Prostate gland (tissue), 2 donors: ENCODE measurements at places on chromosomes 7 and 10.
A peak's percentile ranks its signal among the peaks of the same experiment; 100 is the strongest.

- H3K36me3 ChIP-seq: no peaks in the 10 kb centered on the region
- DNase-seq: no peak
- H3K27me3 ChIP-seq: no peaks in the 10 kb centered on the region
- no peak overlapping the region for H3K4me3 ChIP-seq
- no peak overlapping the region for H3K27ac ChIP-seq
- no peaks in the 10 kb centered on the region for H3K4me1 ChIP-seq
These were observed 8.3 kb upstream of the COA1 start for GRCh38 chr7:43737467-43738127.

DNA sequence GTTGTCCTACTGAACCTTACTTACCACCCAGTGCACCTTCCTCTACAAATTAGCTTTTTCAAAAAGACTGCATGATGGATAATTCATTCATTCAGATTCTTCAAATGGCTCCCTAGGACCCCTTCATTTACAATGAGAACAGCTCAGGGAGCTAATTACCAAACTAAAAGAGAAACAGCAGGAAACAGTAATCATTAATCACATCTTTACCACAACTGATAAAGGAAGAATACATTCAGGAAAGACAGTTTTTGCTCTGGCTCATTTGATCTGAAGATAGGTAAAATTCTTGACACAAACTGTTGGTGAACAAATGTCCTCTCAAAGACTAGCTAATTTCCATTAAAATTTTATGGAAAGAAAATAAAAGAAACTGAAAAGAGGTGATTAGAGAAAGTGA lies 1652.7 kb upstream of the LRRTM3 start:
- H3K4me1 ChIP-seq: no peaks in the 10 kb centered on the region
- DNase-seq: no peak
- no peak overlapping the region for H3K4me3 ChIP-seq
- H3K36me3 ChIP-seq: no peaks in the 10 kb centered on the region
- no peaks in the 10 kb centered on the region for H3K27me3 ChIP-seq

DNA sequence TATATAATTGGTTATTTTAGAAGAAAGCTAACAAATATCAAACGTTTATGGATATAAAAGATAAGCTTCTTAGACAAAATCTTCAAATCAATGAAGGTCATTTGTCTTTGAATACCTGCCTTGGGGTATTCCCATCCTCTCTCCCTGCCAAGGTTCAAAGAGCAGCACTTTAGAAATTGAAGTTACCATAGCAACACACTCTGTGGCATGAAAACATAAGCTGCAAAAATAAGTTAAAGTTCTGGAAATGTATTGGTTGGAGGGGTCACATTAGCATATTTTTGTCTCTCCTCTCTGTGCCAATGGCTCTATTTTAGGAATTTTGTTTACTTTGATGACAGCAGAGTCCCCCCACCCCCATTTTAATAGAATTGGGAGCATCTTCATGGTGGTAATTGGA lies 12.0 kb downstream of the ECHDC3 start:
- no peak overlapping the region for H3K27ac ChIP-seq
- no peak for DNase-seq
- H3K27me3 ChIP-seq: no peaks in the 10 kb centered on the region
- H3K36me3 ChIP-seq: no peaks in the 10 kb centered on the region
- peaks cover 5% of the 10 kb centered on the region for H3K4me1 ChIP-seq

- no peak for DNase-seq
- no peaks in the 10 kb centered on the region for H3K4me1 ChIP-seq
- no peaks in the 10 kb centered on the region for H3K36me3 ChIP-seq
- no peak overlapping the region for H3K4me3 ChIP-seq
These were observed 500.8 kb upstream of the ANKRD30A start for GRCh38 chr10:36624551-36625100.

DNA sequence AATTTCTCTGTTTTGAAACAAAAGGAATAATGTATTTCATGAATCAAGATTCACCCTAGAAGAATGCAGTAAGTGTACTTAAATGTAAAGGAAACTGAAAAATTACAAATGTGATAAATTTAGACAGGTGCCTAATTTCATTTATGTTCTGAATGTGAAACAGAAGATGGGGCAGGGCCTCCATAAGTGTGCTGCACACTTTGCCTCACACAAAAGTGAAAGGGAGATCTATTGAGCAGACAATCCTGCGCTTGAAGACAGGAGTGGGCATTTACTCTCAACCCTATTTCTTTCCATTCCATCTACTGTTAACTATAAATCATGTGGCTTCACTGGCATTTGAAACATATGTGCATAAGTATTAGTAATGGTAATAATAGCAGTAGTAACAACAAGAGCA lies 36.2 kb downstream of the GNG11 start:
- no peak for DNase-seq
- H3K27me3 ChIP-seq: no peaks in the 10 kb centered on the region
- H3K27ac ChIP-seq: no peak overlapping the region
- no peaks in the 10 kb centered on the region for H3K36me3 ChIP-seq

DNA sequence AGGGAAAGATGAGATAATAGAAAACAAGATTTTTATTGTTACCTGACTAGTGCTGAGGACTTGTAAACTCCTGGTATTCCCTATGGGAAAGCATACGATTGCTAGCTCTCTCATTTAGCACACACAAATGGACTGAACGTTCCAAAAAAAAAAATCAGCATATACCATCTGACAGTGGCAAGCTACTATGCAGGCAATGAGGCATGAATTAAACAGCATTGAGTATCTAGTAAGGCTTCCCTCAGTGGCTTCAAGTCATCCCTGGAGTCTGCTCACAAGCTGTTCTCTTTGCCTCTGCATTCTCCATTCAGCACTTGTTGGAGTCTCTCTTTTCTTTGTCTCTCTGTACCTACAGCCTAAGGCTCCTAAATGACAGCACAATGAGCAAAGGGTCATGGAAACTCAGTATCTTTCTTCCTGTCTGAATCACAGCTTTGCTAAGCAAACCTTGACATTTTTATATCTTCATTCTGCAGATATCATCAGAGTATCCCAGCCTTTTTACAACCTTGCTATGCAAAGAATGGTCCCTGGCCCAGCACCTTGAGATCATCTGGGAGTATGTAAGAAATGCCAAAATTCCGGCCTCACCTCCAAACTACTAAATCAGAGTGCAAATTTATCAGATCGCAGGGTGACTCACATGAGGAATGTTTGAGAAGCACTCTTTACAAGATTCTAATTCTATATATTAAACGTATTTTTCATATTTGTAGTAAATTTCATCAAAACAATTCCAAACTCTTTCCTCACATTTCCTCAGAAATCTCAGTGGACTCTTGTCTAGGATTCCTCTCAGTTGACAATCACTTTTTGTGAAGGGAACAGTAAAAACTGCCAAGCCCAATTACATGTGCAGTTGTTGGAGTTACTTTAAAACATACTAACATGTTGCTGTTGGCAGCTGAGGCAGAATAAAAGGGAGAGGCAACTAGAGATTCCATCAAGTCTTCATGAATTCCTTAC lies 10.8 kb upstream of the LIPA start:
- H3K4me1 ChIP-seq: peaks cover 10% of the 10 kb centered on the region
- no peak overlapping the region for H3K27ac ChIP-seq
- peak; percentile 41 for DNase-seq
- H3K27me3 ChIP-seq: no peaks in the 10 kb centered on the region
- H3K36me3 ChIP-seq: no peaks in the 10 kb centered on the region
- no peak overlapping the region for H3K4me3 ChIP-seq

GRCh38 chr7:16926283-16926682 lies 44.5 kb upstream of the AGR3 start:
- H3K27ac ChIP-seq: no peak overlapping the region
- H3K4me3 ChIP-seq: no peak overlapping the region

DNA sequence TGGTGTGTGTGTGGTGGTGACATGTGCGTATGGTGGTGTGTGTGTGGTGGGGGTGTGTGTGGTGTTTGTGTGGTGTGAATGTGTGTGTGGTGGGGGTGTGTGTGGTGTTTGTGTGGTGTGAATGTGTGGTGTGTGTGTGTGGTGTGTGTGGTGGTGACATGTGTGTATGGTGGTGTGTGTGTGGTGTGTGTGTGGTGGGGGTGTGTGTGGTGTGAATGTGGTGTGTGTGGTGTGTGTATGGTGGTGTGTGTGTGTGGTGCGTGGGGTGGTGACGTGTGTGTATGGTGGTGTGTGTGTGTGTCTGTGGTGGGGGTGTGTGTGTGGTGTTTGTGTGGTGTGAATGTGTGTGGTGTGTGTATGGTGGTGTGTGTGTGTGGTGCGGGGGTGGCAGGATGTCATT lies 453.1 kb downstream of the DNAJB6 start:
- no peaks in the 10 kb centered on the region for H3K4me1 ChIP-seq
- H3K36me3 ChIP-seq: no peaks in the 10 kb centered on the region
- H3K4me3 ChIP-seq: no peak overlapping the region
- no peak for DNase-seq

DNA sequence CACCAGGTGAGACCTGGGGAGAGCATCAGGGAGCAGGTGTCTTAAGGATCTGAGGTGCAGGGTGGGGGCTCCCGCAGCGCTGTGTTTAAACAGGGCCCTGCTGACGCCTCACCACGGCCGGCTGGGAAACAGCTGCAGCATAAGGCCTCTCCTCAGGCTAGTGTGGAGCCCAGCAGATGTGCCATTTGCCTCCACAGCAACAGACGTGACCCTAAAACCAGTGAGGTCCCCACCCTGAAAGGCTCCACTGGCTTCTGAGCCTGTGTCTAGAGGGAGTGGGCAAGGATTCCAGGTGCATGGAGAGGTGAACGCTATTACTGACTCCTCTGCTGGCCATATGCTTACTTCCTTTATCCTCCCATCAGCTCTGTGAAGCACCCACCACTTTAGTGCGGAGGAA lies 47.8 kb downstream of the SYPL1 start:
- no peak for DNase-seq
- H3K36me3 ChIP-seq: no peaks in the 10 kb centered on the region
- H3K4me3 ChIP-seq: no peak overlapping the region
- peaks cover 11% of the 10 kb centered on the region for H3K4me1 ChIP-seq
- peak overlapping the region; percentile 61 for H3K27ac ChIP-seq
- H3K27me3 ChIP-seq: no peaks in the 10 kb centered on the region

DNA sequence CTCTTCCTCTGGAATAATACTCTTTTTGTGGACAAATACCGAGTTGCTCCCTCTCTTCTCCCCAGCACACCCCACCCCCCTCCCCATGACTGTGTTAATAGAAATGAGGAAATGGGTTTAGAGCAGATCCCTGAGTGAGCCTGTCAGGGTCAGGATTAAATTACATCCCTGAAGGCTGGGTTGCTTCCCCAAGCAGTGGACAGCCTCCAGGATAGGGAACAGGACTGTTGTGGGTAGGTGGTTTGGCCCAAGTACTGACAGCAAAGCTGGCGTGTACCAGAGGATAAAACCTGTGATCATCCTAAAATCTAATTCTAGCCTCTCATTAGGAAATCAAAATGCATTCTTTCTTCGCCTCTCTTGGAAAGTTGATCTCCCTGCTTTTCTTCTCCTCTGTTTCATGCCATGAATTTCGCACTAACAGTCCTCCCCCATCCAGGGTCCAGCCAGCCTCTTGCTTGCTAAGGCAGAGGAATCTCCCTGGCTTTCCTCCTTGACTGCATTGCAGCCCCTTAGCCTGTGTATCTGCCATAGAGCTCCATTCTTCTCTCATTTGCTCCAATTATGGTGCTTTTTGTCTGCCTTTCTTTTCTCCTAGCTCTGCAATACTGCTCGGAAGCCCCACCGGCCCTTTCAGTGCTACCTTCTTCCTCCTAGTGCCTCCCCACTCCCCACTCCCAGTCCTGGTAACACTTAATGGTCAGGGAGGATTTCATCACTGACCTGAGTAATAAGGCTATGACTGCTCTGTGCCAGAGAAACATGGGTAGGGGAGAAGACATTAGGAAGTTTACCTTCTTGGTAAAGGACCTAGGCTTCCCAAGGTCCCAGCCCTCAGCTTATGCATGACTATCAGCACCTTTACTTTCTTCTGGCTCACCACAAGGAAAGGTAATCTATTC lies 8.4 kb downstream of the LRRC4 start:
- no peak for DNase-seq
- no peaks in the 10 kb centered on the region for H3K4me1 ChIP-seq
- no peak overlapping the region for H3K4me3 ChIP-seq
- no peak overlapping the region for H3K27ac ChIP-seq
- H3K36me3 ChIP-seq: no peaks in the 10 kb centered on the region
- no peaks in the 10 kb centered on the region for H3K27me3 ChIP-seq

DNA sequence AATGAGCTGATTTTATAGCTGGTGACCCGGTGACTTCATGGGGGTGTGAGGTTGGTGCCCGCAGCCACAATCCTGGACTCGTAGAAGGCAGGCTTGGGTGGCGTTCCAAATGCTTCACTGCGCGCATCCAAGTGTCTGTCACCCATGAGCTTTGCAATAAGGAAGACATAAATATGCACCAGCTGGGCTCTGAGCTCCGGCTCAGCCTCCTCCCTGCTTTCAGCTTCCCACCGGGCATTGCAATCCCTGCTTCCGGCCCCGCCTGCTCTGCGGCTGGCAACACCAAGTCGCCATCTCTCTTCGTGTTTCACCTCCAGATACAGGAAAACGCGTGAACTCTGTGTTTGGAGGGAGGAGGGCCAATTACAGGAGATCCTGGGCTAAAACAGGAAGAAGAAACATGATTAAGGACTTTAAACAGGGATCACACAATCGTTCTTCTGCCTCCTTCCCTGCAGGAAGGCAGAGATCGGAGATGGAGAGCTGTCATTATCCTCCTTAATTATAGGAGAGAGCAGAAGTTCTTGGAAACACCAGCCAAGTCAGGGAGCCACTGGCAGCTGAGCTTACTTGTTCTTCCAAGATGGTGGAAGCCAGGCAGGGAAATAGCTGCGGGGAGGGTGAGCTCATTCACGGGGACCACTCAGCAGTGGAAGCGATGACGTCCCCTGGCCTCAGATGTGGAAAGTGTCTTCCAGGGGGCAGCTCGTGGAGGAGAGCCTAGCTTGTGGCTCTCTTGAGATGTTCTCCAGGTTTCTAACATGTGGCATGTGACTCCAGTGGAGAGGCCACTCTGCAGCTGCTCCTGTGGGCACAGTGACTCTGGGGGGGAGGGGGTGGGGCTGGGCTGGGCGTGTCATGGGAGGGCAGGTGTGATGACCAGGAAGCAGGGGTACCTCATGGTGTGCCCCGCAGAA lies 134.9 kb downstream of the CAMK1D start:
- DNase-seq: no peak
- no peak overlapping the region for H3K27ac ChIP-seq
- H3K36me3 ChIP-seq: no peaks in the 10 kb centered on the region

GRCh38 chr7:69301253-69301652 lies 297.0 kb upstream of the AUTS2 start:
- H3K4me1 ChIP-seq: no peaks in the 10 kb centered on the region
- no peak for DNase-seq
- H3K4me3 ChIP-seq: no peak overlapping the region
- H3K27me3 ChIP-seq: no peaks in the 10 kb centered on the region
